ENCODE measurements at places on chromosomes 7 and 10. TPM values are rescaled to one million over a fixed set of nuclear protein-coding genes. Genes with fewer than 3 reads are reported as not detected.

- no peak overlapping the region for H3K27ac ChIP-seq
- no peaks in the 10 kb centered on the region for H3K4me1 ChIP-seq
- H3K36me3 ChIP-seq: no peaks in the 10 kb centered on the region
- H3K4me3 ChIP-seq: no peak overlapping the region
- no peak for DNase-seq
- H3K27me3 ChIP-seq: no peaks in the 10 kb centered on the region
These were observed 21.4 kb downstream of the AUTS2 start for GRCh38 chr7:69619635-69620034.

DNA sequence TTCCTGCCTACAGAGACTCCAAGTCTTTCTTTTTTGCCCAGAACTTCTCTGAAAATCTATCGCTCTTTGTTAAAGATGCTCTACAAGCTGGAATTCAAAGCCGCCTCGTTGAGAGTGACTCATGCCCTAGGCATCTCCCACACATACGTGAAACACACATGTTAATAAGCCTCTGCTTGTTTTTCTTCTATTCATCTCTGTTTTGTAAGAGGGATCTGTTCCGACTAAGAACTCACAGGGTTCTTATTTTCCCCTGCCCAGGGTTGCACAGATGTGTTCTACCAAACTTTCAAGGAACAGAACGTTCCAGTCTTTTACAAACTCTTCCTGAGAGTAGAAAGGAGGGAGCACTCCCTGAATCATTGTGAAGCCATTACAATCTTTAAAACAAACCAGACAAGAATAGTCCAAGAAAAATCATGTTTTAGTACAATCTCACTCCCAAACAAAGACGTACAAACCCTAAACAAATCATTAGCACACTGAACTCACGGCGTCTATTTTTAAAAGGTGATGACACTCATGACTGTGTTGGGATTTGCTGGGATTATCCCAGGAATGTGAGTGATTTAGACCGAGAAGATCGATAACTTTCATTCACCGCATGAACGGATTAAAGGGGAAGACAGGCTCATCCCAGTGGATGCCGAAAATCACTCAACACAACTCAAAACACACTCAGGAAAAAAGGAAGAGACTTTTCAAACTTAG is 55.3 kb upstream of the INPP5A start:
- H3K4me3 ChIP-seq: no peak overlapping the region
- peaks cover 13% of the 10 kb centered on the region for H3K27me3 ChIP-seq
- no peak overlapping the region for H3K27ac ChIP-seq
- no peaks in the 10 kb centered on the region for H3K36me3 ChIP-seq
- no peak for DNase-seq

GRCh38 chr10:381805-382204 is 246.6 kb downstream of the ZMYND11 start:
- H3K27me3 ChIP-seq: peaks cover 27% of the 10 kb centered on the region
- H3K4me1 ChIP-seq: peaks cover 19% of the 10 kb centered on the region
- H3K27ac ChIP-seq: peak overlapping the region; percentile 13
- H3K4me3 ChIP-seq: peak overlapping the region; percentile 14

GRCh38 chr7:55240418-55241142 is 124.6 kb upstream of the LANCL2 start:
- no peak for DNase-seq
- no peaks in the 10 kb centered on the region for H3K4me1 ChIP-seq
- no peak overlapping the region for H3K27ac ChIP-seq
- H3K27me3 ChIP-seq: peaks cover 26% of the 10 kb centered on the region
- no peaks in the 10 kb centered on the region for H3K36me3 ChIP-seq
- no peak overlapping the region for H3K4me3 ChIP-seq

- no peaks in the 10 kb centered on the region for H3K4me1 ChIP-seq
- DNase-seq: no peak
- no peaks in the 10 kb centered on the region for H3K36me3 ChIP-seq
These were observed 5.7 kb upstream of the CLEC5A start for GRCh38 chr7:141952461-141952860.

DNA sequence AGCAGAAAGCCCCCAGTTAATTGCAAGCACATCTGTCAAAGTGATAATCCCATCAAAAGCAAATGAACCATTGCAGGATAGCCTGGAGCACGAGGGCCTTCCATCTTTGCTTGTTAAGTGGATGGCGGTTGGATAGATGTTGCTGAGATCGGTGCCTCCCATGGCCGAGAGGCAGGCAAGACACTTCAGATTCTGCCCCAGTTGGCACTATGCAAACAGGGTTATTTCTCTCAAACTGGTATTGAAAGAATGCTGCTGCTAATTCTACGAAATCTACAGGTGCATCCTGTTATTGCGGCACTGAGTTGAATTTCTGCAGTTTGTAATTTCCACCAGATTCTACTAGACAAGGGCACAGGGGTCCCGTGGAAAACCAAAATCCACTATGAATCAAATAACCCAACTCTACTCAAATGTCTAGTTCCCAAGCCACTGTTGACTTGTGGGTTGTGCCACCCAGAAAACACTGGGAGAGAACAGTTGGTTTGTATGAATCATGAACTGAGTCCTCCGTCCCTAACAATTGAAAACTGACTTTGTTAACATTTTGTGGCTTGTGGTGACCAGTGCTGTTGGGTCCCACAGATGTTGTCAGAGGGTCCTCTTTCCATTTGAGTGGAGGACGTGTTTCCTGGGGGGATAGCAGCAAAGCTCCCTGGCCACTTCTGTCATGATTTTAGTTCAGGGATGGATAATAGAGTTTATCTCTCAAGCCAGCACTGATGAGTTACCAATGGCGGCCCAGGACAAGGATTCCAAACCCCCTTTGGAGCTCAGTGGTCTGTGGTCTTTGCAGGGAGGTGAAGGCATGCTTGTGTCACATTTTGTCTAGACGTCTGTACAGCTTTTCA is 7.1 kb upstream of the IL2RA start:
- peaks cover 10% of the 10 kb centered on the region for H3K36me3 ChIP-seq
- no peaks in the 10 kb centered on the region for H3K27me3 ChIP-seq
- H3K4me3 ChIP-seq: peak overlapping the region; percentile 38

DNA sequence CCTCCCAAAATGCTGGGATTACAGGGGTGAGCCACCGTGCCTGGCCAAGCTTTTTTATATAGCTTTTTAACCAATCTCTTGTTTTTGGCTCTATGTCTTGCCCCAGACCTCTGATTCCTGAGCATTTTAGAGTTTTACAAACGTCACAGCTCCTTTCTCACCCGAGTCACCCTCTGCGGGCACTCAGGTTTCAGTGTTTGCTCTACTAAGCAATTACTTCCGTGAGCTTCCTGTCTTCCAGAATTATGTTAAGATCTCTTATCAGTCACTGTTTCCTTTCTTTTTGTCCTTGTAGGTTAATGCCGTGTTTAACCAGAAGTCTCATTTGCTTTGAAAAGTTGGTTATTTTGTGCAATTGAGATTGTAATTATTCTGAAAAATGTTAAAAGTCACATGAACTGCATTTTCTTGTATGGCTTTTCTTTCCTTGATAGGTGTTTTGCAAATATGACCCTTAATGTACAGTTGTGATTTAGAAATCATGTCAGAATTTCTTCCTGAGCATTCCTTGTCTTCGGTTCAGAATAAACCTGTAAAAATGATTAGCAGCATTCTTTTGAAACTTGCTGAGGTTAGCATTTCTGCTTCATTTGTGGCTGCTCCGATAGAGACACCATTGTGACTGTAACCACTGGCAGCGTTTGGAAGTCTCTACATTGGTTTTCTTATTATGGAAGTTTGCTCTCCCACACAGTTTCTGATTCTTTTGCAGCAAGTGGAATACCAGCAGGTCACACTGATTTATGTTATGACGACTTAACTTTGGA is 4.5 kb upstream of the HKDC1 start:
- H3K4me3 ChIP-seq: peak overlapping the region; percentile 20
- H3K27ac ChIP-seq: peak overlapping the region; percentile 78
- H3K4me1 ChIP-seq: peaks cover 43% of the 10 kb centered on the region
- DNase-seq: peak; percentile 71

Gene PKD2L1
- not detected for total RNA-seq

Gene OGDHL
- total RNA-seq: 0.09 TPM

Gene OR6B1
- not detected for total RNA-seq

Gene C10orf143
- total RNA-seq: 2.7 TPM

Gene TDRD1
- total RNA-seq: 0.15 TPM

Gene DMBT1
- not detected for total RNA-seq

Gene HMX3
- total RNA-seq: not detected

Data from activated CD8-positive, alpha-beta memory T cell treated with anti-CD3 and anti-CD28 coated beads, Interleukin-2, amount 10 ng/mL, durations not matched to agents 7 days and 5 days (primary cell).